ENCODE measurements at places on chromosomes 2 and 18.

DNA sequence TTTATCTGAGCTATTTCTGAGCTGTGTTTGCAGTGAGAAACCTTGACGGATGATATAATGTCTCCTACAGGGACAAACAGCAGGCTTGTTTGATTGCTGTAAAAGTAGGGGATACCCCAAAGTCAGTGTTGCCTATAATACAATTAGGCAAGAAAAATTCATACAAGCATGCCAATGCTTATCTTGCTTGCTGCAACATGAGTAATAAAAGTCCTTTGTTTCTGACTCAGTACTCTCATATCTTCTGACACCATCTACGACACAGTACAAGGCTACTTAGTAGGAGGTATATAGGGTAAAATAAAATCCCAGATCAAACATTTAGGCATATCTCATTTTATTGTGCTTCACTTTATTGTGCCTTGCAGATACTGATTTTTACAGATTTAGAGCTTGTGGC lies 33.0 kb downstream of the ERBB4 start:
- DNase-seq, result no peak

DNA sequence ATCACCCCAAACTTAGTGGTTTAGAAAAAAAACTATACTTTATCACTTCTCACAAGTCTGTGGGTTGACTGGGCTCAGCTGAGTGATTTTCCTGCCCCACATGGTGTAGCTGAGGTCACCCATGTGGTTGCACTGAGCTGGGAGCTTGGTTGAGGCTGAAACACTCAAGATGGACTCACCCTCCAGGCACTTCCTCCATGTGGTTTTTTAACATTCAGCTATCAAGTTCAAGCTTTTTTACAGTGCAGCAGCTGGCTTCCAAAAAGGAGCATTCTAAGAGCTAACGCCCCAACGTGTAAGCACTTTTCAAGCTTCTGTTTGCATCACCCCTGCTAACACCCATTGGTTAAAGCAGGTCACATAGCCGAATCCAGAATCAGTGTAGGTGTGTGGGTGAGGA lies 105.9 kb upstream of the CREB1 start:
- no peak for DNase-seq

DNA sequence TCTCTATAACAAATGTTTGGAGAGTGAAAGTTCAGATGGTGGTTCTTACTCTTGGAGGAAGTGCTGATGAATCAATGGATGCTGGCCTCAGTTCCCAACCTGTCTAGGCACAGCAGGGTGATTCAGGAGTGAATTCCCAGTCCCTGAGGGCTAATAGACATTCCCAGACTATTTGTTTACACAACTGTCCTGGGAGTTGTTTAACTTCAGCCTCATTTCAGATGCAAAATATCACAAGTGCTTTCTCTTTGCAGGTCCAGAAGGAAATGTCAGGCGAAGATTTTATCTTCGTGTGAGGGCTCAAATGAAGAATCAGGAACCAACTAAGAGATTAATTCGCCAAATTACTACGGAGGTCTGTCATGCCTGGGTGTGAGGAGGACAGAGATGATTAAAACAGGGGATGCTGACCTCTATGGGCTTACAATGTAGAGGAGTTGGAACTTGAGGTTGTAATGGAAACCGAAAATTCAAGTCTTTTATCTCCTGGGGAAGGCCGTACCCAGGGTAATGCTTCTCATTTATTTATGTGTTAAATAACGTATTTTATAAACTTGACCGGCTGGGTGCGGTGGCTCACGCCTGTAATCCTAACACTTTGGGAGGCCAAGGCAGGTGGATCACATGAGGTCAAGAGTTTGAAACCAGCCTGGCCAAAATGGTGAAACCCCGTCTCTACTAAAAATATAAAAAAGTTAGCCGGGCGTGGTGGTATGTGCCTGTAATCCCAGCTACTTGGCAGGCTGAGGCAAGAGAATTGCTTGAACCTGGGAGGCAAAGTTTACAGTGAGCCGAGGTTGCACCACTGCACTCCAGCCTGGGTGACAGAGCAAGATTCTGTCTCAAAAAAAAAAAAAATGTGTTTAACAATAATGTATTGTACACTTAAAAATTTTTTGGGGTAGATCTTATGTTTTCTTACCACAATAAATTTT lies 38.7 kb upstream of the SLC1A4 start:
- no peak for DNase-seq

DNA sequence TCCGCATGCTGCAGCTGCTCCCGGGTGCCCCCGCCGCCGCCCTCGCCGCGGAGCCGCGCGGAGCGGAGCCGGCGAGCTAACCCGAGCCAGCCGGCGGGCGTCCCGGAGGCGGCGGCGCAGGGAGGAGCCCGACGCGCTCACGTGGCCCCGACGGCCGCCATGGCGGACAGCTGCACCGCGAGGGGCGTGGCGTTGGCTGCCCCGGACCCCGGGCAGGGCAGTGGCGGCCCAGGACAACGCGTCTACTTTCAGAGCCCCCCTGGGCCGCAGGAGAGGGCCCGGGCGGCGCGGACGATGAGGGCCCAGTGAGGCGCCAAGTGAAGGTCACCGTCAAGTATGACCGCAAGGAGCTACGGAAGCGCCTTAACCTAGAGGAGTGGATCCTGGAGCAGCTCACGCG lies 30.0 kb upstream of the CCNYL1 start:
- no peak for DNase-seq

GRCh38 chr2:160471950-160472349 lies 21.7 kb downstream of the RBMS1 start:
- DNase-seq, result no peak

DNA sequence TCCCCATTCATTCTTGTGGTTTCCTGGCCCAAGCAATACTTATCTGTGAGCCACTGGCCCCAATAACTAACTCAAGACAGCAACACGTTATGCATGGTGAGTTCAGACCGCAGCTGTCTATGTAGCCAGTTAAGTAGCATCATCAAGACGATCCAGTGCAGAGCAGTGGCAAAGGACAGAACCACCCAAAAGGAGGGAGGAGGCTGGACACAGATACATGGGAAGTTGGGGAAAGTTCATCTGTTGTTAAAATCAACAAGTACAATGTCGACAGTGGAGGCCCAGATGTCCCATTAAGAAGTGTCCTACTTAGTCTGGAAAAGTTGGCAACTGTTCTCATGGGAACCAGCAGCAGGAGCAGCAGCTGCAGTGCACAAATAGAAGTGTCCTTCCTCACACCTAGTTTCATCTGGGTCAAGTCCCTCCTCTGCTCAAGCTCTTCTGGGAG lies 106.9 kb upstream of the THOC1 start:
- no peak for DNase-seq

DNA sequence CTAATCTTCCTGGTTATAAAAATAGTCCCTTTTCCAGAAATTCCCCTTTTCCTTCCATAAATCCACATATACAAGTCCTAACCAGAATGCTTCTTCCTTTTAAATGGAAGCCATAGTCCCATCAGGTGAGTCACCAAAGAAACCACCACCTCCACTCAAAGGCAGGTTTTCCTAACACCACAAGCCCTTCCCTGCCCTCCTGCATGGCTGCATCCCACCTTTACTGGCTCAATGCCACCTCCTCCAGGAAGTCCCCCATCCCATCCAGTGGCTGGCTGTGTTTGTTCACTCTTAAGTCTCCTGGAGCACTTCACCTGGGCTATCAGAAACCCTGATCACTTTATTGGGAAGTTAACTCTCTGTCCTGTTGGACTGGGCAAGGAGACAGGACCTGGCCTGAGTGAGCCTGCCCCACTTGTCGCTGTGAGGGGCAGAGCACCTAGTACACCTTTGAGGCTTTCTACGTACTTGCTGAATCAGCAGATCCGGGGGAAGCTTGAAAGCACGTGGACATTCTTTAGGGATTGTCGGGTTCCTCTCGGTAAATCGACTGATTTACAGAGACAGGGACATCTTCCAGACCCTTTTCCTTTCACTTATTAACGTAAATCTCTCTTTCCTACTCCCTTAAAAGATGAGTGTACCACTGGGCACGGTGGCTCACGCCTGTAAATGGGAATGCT lies 71.0 kb downstream of the NGEF start:
- no peak for DNase-seq

- no peak for DNase-seq
Measured at GRCh38 chr18:45553723-45554388, 61.4 kb upstream of the SLC14A2 start.

DNA sequence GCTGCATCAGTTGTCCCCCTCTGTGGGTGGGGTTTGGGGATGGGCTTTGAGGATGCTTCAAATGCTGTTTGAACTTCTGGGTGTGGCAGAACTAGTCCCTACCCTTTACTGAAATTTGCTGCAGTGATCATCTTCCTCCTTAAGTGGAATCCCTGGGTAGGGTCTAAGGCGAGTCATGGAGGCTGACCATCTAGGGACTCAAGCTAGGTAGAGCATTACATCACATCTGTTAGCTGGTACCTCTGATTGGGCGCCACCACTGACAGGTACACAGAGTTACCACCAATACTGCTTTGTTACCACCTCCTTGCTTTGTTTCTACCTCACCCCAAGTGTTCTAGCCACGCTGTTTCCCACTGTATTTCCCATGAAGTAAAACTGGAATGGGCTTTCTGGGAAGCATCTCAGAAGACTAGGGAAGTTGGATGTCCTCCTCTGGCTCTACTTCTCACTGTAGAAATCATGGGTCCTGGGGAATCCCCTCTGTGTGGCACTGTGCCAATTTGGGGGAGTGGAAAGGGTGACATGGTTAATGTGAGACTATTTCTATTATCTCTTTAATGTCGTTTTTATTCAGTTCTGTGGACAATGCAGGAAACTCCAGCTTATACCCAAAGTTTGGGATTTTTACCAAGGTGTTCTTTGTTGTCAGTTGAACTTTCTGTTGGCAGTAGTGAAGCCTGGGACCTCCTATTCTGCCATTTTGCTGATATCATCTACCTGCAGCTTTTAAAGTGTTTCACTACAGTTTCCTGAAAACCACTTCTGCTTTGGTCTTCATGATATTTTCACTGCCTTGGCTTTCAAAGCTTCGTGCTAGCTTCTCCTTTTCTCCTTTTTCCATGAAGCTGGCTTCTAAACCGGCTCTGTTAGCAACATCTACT lies 14.5 kb upstream of the SULT1C4 start:
- DNase-seq, result no peak

- DNase-seq, result no peak
Measured at GRCh38 chr2:228541789-228542188, 360.3 kb upstream of the SPHKAP start.

DNA sequence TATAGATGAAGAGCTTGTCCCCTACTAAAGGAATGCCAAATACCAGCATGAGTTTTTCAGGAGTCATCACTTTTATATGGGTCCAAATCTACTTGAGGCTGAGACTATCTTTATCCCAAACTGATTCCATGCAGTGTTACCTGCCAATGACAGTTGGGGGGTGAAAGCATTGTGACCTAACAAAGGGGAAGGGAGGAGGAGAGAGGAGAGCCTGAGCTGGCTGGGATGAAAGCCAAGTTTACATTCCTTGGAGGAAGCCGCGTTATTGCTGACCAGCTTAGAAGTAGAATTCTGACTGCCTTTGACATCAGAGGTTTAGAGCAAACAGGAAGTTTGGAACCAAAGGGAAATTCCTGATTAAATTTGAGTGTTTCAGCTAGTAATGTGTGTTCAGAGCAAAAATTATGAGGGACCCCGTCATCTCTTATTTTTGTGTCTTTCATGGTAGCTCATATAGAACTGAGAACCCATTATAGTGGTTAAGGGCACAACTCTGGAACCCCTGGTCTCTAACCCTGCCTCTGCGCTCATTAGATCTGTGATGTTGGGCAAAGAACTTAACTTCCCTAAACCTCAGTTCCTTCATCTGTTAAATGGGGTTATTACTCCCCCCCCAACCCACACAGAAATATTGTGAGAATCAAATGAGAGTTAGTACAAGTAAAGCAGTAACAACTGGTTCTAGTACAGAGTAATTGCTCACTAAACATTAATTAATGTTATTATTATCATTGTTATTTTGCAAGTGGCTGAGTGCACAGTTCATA lies 199.3 kb upstream of the EPAS1 start:
- peak; percentile 74 for DNase-seq

GRCh38 chr2:227657199-227657845 lies 9.3 kb upstream of the SCYGR5 start:
- DNase-seq, result no peak

DNA sequence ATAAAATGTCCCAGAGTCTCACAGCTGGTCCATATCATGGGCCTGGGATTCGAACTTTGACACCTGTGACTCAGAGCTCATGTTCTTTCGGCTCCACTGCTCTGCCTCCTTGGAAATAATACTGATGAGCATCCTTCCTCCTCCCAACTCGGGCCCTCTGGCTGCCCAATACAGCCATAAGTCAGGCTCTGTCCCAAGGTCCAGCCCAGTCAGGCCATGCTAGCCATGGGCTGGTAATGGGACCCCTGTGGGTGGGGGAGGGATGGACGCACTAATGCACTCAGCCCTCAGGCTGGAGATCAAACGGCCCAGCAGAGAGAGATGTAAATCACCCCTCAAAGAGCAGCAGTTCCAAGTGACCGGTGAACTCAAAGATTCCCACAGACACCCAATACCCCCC lies 61.1 kb downstream of the DDX1 start:
- DNase-seq, result no peak

DNA sequence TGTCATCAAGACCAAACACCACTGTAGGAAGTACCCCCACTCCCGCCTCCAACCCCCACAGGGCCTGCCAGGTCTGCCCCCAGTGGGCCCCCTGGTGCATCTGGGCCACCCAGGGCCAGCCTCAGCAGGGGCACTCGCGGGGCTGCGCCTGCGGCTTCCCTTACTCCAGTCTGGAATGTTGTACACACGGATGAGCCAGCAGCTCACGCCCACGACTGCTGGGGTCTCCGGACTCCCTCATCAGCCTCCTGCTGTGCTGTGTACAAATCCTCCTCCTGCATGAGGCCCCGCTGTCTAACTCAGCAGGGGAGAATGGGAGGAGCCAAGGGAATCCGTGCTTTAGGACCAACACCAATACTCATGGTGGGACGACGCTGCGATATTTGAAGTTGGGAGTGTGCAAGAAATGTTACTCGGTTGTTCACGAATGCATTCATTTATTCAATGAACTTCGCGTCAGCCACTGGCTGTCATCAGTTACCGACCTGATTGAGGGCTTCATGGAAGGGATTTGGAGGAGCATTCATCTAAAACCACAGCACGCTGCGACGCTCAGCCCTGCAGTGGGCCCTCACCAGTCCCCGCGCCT lies 654 bp upstream of the ASB1 start:
- DNase-seq, result peak; percentile 65

DNA sequence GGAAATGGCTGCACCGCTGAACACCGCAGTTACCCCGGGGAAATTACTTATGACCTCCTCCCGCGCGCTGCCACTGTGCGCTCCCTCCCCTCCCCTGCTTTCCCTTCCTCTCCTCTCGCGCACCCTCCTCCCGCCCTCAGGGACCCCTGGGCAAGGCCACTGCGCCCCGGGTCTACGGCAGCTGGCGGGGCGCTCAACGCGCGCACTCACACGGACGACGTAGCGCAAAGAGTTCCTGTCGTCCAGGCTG lies 7.9 kb downstream of the ALPP start:
- no peak for DNase-seq

DNA sequence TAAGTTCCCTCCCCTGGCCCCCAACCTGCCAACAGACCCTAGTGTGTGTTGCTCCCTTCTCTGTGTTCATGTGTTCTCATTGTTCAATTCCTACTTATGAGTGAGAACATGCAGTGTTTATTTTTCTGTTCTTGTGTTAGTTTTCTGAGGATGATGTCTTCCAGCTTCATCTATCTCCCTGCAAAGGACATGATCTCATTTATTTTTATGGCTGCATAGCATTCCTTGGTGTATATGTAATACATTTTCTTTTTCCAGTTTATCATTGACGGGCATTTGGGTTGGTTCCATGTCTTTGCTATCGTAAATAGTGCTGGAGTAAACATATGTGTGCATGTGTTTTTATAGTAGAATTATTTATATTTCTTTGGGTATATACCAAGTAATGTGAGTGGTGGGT lies 602.2 kb downstream of the DSC3 start:
- DNase-seq, result no peak

GRCh38 chr2:32706815-32707579 lies 79.1 kb downstream of the TTC27 start:
- DNase-seq, result no peak

Measured in left hindlimb (tissue), 1 donor.